ENCODE measurements at places on chromosomes 7 and 10.

- no peak for DNase-seq
Measured at GRCh38 chr10:113736576-113736975, 14.9 kb upstream of the PLEKHS1 start.

DNA sequence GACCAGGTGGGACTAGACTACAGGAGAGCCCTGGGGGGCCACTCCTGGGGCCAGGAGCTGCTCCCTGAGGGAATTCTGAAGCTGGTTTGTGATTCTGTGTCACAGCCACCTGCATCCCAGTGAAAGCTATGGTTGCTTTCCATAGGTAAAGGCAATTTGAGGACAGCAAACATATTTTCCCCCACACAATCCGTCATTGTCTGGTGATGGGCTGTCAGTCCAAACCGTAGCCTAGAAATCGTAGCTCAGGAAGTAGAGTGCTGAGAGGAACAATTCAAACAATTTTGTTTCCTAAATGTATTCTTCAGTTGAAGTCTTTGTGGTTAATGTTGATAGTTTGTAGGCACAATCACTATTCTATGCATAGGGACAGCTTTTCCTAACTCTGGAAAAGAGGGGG is 106.0 kb upstream of the INSYN2A start:
- DNase-seq = no peak

GRCh38 chr10:32109603-32110002 is 53.4 kb upstream of the KIF5B start:
- no peak for DNase-seq

DNA sequence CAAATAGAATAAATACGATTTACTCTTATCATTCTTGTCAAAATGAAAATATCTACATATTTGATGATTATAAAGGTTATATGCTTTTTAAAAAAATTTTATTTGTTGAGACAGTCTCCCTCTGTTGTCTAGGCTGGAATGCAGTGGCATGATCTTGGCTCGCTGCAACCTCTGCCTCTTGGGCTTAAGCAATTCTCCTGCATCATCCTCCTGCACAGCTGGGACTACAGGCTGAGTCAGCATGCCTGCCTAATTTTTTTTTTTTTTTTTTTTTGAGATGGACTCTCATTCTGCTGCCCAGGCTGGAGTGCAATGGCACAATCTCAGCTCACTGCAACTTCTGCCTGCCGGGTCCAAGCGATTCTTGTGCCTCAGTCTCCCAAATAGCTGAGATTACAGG is 48.9 kb downstream of the PUS7 start:
- no peak for DNase-seq

GRCh38 chr10:97393034-97393573 is 8.0 kb downstream of the RRP12 start:
- no peak for DNase-seq

- no peak for DNase-seq
Measured at GRCh38 chr7:133003052-133003910, 78.6 kb downstream of the CHCHD3 start.

GRCh38 chr7:16399265-16399831 is 22.0 kb downstream of the CRPPA start:
- DNase-seq = no peak

- no peak for DNase-seq
Measured at GRCh38 chr10:7301006-7301778, 109.6 kb downstream of the SFMBT2 start.

- no peak for DNase-seq
Measured at GRCh38 chr7:90412458-90413184, 9.4 kb downstream of the CLDN12 start.

DNA sequence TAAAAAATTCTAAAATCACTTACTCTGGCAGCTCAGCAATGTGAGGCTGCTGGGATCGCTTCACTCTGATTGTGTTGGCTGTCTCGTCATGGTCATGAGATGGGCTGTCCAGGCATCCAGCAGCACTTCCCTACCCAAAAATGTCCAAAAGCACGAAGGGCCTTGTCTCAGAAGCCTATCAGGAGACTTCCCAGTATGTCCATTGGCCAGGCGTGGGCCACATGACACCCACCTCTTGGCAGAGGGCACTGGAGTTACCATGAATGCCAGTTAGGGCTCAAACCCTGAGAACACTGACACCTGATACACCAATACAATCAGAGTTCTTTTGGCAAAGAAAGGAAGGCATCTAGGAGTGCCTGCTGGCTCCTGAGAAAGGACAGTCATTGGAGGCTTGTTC is 27.0 kb upstream of the GLI3 start:
- DNase-seq = no peak

DNA sequence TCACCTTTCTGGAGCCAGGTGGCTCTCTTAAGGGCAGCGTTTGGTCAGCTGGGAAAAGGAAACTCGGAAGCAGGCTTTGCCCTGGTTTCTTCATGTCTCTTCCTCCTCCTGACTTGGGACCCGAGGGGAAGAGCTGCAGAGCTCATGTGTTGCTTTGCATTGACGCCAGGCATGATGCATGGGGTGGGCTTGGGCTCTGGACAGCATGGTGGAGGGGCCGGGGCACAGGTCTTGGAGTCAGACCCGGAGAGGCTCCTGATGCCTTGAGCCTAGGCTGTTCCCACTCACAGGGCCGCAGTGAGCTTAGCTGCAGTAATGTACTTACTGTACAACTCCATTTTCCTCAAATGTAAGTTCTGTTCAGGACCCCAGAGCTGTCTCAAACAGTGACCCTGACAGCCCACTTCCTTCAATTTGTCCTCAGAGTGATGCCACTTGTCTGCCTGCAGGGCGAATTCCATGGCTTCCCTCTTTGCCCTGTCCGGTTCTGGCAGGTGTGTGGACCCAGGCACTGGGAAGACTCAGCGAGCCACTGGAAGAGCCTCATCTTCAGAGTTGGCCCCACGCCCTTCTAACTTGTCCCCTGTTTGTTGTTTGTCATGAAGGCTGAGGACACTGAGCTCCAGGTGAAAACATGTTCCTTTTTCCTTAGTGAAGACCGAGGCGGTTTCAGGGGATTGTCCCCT is 50.2 kb downstream of the ZNF467 start:
- DNase-seq = no peak

- peak; percentile 26 for DNase-seq
Measured at GRCh38 chr10:128566361-128566968, 440.2 kb upstream of the MKI67 start.

DNA sequence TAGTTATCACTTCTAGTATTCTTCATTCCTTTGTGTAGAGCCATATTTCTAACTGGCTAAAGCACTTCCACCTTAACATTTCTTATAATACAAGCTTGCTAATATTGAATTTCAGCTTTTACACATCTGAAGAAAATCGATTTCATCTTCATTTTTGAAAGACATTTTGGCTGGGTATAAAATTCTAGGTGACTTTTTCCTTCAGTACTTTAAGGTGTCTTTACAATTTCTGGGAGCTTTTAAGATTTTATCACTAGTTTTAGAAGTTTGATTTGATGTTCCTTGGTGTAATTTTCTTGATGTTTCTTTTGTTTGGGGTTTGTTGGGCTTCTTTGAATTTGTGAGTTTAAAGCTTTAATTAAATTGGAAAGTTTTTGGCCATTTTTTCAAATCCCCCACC is 38.5 kb upstream of the TMEM168 start:
- no peak for DNase-seq

DNA sequence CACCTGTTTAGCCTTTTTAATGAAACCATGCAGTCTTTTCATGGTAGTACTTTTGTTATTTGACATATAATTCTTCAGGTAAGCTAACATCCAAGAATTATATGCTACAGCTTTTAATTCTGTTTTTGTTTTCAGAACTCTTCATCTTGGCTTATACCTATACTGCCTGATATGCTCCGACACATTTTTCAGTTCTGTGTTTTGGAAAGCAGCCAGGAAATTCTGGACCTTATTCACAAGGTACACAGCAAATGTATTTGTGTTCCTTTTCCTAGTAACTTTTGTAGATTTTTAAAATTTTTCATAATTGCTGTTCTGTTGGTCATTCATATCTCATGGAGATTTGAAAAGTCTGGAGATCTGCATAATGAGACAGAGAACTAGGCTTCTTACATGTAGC is 56.7 kb downstream of the BTAF1 start:
- no peak for DNase-seq

- no peak for DNase-seq
Measured at GRCh38 chr7:104929921-104930320, 84.1 kb upstream of the KMT2E start.

DNA sequence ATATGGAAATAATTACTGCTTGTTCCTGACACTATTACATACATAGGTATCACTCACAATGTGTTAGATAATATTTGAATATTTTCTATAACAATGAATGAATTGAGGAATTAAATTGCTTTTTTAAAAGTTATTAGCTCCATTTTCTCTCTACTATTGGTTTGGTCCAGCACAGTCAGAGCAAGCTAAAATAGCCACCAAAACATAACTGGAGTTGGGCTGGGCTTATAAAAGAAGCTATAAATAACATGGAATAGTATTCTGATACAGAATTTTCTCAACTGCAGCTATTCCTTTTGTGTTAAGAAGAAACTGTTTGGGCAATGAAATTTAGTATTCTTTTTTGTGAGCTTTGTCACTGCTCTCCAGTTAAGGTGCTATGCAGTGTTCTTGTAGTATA is 142.6 kb upstream of the LRRN3 start:
- no peak for DNase-seq

DNA sequence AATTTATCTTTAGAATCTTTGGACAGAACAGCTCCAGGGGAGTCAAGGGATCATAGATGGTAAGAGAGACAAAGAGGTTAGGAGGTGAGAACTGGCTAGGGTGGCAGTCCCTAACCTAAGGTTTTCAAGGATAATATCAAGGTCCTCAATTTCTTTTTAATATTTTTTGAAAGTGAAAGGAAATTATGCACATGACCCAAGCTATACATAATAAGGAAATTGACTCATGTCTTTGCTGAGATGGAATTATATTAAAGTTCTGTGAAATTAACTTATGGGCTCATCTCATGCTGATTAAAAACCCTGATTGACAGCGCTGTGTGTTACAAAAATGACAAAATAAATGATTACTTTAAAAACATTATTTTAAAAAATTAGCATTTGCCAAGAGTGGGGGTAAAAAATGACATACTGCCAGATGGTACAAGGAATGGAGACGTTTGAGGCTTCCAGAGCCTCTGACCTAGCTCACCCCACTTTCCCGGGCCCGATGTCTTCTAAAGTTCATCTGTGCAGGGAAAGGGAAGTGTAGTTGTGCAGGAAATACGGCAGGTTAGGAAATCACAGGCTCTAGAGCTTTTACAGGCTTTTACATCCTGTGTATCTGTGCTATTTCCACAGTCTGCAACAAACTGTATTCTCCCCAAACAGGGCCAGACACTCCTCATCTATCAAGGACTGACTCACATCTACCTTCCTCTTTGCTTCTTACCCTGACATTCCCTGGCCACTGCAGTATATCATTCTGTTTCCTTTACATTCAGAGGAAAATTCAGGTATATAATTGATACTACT is 185.6 kb upstream of the PRSS58 start:
- no peak for DNase-seq

- no peak for DNase-seq
Measured at GRCh38 chr10:120039826-120040225, 147.3 kb downstream of the SEC23IP start.

GRCh38 chr10:69004821-69005220 is 16.2 kb downstream of the KIFBP start:
- no peak for DNase-seq

DNA sequence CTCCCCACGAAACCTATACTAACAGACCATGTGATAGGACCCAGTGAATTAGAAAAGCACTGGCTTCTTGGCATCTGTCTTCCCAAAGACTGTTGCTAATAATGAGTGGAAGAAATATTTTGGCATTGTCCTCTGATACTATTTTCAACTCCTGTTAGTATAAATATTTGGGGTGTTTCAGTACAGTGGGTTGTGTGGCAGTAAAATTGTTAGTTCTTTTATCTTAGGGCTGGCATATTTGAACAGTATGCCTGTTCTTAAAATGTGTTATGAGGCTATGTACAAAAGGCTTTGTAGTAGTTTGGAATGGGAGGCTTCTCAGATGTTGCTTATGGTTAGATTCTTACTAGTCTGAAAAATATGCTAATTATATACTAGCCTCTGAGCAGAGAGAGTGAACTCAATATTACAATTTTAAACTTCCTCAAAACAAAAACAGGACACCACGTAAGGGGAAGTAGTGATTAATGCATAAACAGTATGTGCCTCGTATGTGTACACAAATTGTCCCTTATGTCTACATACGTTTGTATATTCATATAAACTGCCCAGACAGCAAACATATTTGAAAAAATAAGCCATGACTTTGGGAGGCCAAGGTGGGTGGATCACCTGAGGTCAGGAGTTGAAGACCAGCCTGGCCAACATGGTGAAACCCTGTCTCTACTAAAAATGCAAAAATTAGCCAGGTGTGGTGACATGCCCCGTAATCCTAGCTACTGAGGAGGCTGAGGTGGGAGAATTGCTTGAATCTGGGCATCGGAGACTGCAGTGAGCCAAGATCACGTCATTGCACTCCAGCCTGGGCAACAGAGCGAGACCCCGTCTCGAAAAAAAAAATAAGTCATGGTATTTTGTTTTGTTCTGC is 115.4 kb downstream of the ARID5B start:
- DNase-seq = no peak

- peak; percentile 36 for DNase-seq
Measured at GRCh38 chr10:19488592-19489280, 327.5 kb upstream of the PLXDC2 start.

DNA sequence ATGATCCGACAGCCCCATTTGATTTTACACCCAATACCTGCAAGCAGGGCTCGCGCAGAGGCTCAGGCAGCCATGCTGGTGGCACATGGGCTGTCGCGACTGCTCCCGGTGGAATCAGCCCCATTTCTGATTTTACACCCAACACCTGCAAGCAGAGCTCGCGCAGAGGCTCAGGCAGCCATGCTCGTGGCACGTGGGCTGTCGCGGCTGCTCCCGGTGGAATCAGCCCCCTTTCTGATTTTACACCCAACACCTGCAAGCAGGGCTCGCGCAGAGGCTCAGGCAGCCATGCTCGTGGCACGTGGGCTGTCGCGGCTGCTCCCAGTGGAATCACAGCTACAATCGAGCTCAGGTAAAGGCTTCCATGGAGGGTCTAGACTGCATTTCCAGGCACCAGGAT is 244.1 kb downstream of the PTPRN2 start:
- no peak for DNase-seq

DNA sequence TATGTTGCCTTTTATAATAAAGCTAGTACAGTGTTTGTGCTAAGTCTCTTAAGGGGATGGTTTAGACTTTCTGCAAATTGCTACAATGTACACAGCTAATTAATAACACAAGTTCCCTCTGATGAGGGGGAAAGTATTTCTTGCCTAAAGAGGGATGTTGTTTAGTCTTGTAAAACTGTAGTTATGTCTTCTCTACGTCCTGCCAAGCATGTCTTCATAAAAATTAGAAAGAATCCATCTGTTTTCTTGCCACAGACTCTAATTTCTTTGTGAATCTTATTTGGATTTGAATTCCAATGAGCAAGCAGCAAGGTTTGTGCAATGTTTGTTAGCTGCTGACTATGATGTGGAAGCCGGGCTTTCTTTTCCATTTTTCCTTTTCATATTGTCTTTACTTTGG is 28.2 kb downstream of the ADARB2 start:
- DNase-seq = no peak

DNA sequence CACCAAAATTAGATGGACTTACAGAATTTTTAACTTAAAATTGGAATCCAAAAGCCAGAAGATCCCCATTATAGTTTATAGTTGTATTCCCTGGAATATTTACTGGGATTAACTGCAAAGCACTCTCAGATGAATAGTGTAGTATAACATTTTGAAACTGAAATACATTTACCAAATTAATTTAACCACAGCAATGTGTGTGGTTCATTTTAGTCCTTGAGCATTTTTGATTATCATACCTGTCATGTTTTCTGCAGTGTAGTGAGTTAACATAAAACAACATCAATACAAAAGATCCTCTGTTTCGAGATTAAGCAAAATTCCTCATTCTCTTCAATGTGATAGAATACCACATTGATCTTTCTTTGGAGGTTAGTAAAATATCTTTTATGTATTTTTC is 3.7 kb downstream of the VIM start:
- no peak for DNase-seq

Measured in liver (tissue), 10 donors.